ENCODE measurements at places on chromosomes 16 and 17. TPM values are rescaled to one million over a fixed set of nuclear protein-coding genes. Genes with fewer than 3 reads are reported as not detected.

The RTN4RL1 gene
- total RNA-seq = 6.5 TPM

The PRSS36 gene
- 8.3 TPM for total RNA-seq

The CCDC200 gene
- total RNA-seq = not detected

The KRTAP4-9 gene
- total RNA-seq = not detected

The CBX2 gene
- 0.41 TPM for total RNA-seq

DNA sequence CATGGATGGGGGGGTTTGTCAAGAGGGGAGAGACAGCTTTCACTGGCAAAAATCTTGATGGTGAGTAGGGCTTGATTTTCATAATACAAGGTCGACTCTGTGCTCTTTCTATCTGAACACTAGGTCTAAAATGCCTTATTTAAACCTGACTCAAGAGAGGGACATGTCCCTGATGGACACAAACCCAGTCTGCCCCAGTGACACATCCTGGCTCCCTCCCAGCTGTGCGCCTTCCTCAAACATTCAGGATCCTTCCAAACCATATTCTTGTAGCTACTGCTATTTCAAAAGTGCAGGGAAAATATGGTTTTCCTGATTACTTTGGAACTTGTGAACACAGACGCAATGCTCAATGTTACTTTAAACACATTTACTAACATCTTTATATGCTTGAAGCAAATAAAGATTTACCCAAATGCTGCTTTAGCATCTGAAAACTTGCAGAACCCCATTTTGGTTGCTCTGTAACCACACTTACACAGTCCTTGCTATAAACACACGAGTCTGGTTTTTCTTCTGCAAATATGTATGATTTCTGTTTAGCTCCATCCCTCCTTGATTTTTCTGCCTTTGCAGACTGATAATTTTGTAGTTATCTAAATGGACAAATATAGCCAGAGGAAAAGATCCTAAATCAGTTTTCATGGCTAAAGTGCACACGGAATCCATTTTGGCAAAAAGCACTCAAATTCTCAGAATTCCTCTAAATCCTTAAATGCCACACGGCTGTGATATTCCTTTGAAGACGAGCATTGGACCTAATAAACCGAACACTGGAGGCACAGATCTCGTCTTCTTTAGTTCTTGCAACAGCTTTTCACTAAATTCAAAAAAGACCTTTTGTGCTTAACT lies 499.9 kb upstream of the ZFHX3 start:
- H3K27ac ChIP-seq = no peak overlapping the region
- H3K4me1 ChIP-seq = no peaks in the 10 kb centered on the region
- DNase-seq = no peak
- peaks cover 13% of the 10 kb centered on the region for H3K27me3 ChIP-seq

DNA sequence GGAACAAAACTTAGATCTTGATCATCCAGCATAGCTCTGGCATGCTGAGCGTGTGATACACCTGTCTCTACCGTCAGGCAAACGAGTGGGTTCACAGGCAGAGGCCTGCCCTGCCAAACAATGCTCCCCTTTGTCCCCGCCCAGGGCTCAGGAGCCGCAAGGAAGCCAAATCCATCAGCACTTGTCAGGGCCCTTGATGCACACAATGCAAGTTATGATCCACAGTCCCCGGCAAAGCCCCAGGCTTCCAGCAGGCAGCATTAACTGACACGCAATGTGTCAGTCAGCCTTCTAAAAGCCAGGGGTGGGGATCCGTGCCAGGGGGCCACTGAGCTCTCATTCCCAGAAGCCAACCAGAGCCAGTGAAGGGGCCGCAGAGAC lies 460.9 kb downstream of the SLC39A11 start:
- no peaks in the 10 kb centered on the region for H3K27me3 ChIP-seq
- H3K4me3 ChIP-seq = no peak overlapping the region
- no peaks in the 10 kb centered on the region for H3K4me1 ChIP-seq
- no peak overlapping the region for H3K27ac ChIP-seq

DNA sequence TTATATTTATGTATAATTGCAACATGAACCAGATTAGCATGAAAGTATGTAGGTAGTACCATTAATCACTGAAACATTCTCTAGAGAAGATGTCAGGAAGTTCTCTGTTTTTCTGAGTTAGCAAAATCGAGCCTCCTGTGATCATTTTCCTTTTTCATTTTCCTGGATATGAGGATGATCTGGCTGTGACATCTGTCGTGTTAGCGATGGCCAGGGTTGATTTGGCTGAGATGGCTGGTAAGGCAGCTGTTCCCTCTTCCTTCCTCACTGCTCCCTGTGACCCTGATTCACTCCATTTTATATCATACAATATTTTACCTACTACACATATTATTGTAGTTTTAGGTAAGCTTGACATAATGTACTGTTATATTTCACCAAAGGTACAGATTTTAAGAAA lies 10.3 kb downstream of the CNTNAP4 start:
- no peaks in the 10 kb centered on the region for H3K27me3 ChIP-seq
- H3K27ac ChIP-seq = no peak overlapping the region
- no peaks in the 10 kb centered on the region for H3K36me3 ChIP-seq
- DNase-seq = no peak
- H3K4me3 ChIP-seq = no peak overlapping the region
- no peaks in the 10 kb centered on the region for H3K4me1 ChIP-seq

GRCh38 chr16:13148836-13149235 lies 247.4 kb downstream of the SHISA9 start:
- H3K4me1 ChIP-seq = no peaks in the 10 kb centered on the region
- no peak for DNase-seq
- H3K4me3 ChIP-seq = no peak overlapping the region

- H3K27ac ChIP-seq = no peak overlapping the region
- no peak for DNase-seq
- H3K4me1 ChIP-seq = peaks cover 4% of the 10 kb centered on the region
- H3K36me3 ChIP-seq = no peaks in the 10 kb centered on the region
- no peaks in the 10 kb centered on the region for H3K27me3 ChIP-seq
- H3K4me3 ChIP-seq = no peak overlapping the region
Observed at GRCh38 chr17:75769536-75769935, 4.5 kb upstream of the GALK1 start.

DNA sequence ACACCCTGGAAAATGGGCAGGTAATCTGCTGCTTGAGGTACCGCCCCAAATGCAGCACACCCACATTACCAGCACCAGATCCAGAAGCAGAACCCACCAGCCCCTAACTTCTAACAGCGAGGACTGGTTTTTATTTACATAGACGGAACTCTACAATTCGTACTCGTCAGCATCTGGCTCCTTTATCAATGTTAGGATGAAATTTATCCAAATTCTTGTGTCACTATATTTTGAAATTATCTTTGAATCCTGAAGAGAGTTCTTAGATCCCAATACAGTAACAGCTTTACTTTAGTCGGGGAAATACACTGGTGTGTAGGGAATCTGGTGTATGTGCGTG lies 332 bp upstream of the ALG1 start:
- H3K27ac ChIP-seq = peak overlapping the region; percentile 24
- H3K36me3 ChIP-seq = no peaks in the 10 kb centered on the region
- H3K27me3 ChIP-seq = no peaks in the 10 kb centered on the region
- H3K4me1 ChIP-seq = no peaks in the 10 kb centered on the region
- no peak for DNase-seq

DNA sequence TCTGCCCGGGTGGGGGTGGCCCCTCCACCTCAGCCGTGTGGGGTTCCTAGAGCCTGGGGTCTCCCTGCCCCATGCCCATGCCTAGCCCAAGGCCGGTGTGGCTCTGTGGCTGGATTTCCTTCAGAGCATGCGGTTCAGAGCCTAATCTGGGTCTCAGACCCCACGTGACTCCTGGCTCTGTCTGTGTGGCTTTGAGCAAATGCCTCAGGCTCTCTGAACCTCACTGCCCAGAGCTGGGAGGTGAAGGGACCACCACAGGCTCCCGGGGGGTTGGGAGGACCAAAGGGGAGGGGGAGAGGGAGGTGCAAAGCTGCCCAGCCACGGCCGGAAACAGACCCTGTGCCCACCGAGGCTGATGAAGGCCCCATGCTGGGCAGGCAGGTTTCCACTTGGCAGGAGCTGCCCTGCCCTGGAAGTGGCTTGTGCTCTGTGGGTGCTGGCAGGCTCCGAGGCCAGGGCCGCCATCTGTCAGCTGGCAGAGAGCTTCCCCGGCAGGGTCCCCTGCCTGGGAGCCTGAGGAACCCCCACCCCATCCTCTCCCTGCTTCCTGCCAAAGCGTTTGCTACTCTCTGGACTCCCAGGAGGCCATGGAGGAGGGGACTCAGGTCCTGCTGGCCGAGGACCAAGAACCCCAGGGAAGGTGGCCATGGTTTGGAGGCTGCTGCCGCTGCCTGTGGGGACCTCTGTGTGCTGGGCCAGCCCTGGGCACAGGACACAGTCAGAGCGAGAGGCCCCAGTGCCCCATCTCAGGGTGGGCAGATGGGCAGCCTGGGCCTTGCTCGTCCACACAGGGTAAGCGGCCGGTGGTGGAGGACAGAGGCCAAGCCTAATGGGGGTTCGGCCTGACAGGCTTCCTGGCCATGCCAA lies 4.0 kb downstream of the CDH15 start:
- H3K36me3 ChIP-seq = no peaks in the 10 kb centered on the region
- H3K4me1 ChIP-seq = peaks cover 4% of the 10 kb centered on the region
- H3K27ac ChIP-seq = no peak overlapping the region
- no peak overlapping the region for H3K4me3 ChIP-seq
- H3K27me3 ChIP-seq = no peaks in the 10 kb centered on the region

DNA sequence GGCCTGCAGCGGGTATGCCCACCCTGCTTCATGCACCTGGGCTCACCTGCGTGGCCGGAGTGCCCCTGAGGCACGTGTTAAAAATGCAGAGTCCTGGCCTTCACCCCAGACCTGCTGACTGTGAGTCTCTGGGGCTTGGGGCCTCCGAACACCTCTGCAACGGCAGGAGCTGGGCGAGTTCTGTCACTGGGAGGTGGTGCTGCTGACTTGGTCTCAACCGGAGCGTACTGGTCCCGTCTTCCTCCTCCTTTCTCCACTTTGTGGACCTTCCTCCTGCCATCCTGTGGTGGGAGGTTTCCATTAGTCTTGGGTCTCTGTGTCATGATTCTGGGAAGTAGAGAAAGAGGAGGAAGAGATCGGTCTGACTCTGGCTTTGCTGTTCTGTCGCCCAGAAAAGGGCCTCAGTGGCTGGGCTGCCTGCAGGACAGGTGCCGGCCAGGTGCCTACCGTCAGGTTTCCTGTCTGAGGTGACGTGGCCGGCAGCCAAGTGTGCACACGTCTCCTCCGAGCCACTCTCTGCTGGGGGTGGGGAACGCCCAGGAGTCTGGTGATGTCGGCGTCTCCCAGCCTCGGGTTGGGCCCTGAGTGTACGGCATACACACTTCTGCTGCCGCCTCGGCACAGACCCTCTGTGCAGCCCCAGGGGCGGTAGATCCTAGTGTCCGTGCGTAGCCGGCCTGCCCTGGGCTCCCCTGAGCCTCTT lies 6.9 kb downstream of the TSC2 start:
- DNase-seq = no peak
- H3K4me1 ChIP-seq = no peaks in the 10 kb centered on the region
- H3K27me3 ChIP-seq = no peaks in the 10 kb centered on the region
- no peaks in the 10 kb centered on the region for H3K36me3 ChIP-seq
- no peak overlapping the region for H3K27ac ChIP-seq

DNA sequence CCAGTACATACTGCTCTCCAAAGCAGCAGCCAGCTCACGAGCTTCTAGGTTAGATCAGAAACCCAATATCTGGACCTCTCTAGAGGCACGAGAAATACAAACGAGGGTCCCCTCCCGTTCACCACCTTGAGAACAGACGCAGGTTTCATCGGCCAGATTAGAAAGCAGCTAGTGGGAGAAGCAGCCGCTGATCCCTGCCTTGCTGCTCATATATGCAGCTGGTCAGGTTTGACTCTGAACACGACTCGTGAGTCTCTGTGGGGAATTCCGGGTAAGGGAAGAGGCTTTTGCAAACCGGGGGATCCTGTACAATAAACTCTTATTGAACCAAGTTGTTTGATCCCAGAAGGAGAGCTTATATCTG lies 1.6 kb downstream of the VAT1L start:
- no peak overlapping the region for H3K4me3 ChIP-seq
- H3K36me3 ChIP-seq = no peaks in the 10 kb centered on the region
- no peak for DNase-seq
- H3K4me1 ChIP-seq = peaks cover 6% of the 10 kb centered on the region
